ENCODE measurements at places on chromosomes 7 and 10.

- DNase-seq: no peak
Observed at GRCh38 chr10:122001698-122002097, 12.7 kb downstream of the TACC2 start.

- DNase-seq: no peak
Observed at GRCh38 chr7:155788616-155789000, 23.7 kb downstream of the SHH start.

DNA sequence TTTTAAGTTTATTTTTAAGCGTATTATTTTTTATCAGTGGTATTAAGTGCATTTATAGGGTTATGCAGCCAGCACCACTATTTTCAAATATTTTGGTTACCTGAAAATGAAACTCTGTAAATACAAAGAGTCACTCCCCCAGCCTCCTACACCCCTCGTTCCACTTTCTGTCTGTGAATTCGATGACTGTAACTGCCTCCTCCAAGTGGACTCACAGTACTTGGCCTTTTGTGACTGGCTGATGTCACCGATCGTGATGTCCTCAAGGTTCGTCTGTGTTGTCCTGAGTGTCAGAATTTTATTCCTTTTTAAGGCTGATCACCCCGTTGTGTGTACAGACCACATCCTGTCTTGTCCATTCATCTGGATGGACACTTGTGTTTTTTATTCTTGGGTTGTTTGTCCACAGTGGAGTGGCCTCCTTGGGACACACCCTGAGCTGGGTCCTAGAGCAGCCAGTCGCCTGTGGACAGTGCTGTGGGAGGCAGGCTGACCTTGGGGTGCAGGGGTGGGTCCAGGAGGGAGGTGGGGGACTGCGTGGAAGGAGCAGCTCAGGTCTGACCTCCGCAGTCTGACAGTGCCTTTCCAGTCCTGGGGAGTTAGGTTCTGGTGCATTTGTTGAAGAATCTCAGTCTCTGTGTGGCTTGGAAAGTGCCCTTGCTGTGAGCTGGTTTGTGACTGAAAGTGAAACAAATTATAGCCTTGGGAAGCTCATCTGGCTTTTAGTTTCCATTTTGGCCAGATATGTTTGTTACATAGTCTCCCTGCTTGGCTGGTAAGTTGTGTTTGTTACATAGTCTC is 6.9 kb downstream of the MTG1 start:
- DNase-seq: no peak

DNA sequence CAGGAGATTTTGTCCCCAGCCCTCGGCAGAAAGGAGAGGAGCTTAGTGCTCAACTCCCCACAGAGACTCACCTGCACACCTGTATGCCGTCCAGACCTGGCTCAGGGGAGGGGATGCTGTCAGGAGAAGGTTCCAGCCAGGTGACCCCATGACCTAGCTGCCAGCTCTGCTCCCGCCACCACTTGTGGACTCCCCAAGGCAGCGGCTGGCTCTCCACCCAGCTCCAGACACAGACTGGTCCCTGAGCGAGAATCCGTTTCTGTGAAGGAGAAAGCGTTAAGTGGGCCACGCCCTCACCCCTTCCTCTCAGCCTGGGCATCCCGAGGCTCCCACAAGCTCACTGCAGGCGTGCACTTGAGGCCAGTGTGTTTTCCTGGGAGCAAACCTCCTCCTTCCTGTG is 76.4 kb downstream of the RGS10 start:
- DNase-seq: no peak

DNA sequence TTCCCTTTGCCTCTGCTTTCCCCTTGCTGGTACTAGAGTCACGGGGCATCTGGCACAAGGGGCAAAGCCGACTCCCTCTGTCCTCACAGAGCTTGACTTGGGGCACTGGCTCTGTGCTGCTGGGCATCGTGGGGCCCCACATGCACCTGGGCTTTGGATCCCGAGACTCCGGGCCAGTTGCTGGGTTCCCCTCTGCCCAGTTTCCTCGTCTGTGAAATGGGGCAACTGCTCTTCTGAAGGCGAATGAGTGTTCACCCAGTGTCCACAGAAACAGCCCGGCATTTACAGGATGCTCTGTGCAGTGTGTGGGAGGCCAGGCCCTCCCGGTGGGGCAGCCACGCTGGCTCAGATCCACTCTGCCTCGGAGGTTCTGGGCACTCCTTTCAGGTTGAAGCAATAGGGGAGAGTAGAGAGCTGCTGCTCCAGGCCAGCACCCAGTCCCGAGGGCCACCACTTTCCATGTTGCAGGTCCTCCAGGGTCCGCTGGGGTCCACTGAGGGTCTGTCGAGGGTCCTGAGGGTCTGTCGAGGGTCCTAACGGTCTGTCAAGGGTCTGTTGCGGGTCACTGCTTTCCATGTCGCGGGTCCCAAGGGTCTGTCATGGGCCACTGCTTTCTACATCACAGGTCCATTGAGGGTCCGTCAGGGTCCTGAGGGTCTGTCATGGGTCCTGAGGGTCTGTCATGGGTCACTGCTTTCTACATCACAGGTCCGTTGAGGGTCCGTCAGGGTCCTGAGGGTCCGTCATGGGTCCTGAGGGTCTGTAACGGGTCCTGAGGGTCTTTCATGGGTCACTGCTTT is 103.6 kb downstream of the VIPR2 start:
- DNase-seq: no peak

Data from stimulated activated CD8-positive, alpha-beta memory T cell treated with anti-CD3 and anti-CD28 coated beads, Interleukin-2, amount 100 ng/mL, for 1 hour (primary cell).